Activated CD8-positive, alpha-beta memory T cell treated with anti-CD3 and anti-CD28 coated beads for 1 hour (primary cell): ENCODE measurements at places on chromosomes 5 and 9.

DNA sequence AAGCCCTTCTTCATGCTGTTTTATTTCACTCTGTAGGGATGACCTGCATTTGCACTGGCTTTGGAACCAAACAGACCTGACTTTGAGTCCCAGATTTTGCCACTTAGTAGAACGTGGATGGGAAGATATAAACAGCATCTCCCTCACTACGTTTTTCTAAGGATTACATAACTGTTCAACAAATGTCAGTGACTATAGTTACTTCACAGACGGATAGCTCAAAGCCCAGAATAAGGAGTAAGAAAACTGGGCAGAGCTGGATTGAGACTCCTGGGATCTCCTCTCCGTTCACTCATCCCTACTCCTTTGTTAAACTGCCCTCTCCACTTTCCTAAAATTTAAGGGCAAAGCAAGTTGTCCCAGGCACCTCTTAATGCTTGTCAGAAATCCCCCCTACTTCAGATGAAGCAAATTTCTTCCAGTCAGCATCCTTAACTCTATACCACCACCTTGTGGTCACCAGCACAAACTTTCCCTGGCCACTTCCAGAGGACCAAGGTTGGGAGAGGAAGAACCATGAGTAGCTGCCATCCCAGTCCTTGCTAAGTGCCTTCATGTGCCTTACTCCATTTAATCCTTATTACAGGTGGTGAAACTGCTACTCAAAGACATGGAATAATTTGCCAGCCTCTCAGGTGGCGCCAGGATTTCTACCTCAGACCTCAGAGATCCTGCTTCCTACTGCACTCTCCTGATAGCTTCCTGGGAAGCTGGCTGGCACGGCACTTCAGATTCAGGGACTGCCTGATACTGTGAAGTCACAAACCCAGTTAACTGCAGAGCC lies 38.4 kb downstream of the EGR1 start:
- DNase-seq = no peak

DNA sequence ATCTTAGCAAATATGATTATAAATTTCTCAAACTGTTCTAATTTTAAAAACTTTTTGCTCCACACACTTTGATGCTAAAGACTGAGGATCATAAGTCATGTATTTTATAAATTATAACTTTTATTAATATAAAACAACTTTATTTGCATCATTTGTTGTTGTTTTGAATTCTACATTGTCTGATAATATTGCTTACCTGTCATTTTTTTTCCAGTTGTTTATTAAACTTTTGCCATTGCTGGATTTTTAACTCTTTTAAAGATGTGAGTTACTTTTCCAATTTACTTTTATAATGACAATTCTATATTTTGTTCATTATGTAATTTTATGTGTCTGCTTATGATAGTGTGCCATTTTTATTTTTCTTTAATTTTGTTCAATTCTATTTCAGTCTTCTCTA lies 2071.2 kb upstream of the C9orf72 start:
- no peak for DNase-seq

GRCh38 chr5:123671042-123671441 lies 159.1 kb downstream of the CSNK1G3 start:
- no peak for DNase-seq

DNA sequence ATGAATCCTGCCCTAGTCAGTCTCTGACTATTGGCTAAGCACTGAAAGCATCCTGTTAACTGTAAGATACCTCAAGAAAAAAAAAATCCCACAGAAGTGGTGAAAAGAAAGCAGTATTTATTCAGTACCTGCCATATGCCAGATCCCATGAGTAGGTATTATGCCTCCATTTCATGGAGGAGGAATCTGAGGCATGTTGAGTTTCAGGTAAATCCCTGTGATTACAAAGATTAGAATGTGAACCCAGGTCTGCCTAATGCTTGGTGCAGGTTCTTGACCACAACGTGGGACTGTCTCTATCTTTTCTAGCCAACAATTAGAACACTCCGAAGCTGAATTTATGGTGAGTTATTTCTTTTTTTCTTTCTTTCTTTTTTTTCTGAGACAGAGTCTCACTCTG lies 30.9 kb downstream of the SH3RF2 start:
- DNase-seq = no peak

DNA sequence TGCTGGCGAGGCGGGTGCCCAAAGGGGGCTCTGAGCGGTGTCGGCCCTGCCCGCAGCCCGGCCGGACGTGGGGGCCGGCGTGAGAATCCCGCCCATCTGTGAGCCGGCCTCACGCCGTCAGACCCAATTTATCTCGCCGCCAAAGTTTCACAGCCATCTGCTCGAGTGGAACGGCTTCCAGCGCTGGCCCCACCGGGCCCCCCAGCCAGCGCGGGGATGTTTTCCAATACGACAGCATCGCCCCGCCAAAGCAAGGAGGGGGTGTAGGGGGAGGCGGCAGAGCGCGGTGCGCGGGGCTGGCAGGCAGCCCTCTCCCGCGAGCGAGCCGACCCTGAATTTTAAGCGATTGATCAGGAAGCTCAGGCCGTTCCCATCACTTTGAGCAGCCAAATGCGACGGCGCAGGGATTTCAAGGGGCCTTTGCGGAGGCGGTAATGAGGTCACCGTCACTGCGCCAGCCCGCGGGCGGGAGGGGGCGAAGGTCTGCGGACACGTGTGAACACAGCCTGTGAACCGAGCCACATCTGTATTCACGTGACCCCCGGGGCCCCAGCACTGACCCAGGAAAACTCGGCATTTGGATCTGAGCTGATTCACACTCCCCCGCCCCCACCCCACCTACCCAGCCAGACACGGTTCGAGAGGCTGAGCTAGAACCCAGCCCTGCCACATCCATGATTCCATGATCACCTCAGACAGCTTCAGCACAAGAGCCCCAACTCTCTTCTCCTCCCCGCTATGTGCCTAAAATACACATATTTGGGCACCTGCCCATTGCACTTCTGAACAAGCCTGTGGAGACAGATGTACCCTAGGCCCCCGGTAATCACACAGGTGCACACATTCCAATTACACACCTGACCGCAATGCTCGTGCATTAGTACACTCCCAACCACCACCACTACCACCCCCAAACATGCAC lies 47.8 kb upstream of the PSD2 start:
- DNase-seq = no peak

DNA sequence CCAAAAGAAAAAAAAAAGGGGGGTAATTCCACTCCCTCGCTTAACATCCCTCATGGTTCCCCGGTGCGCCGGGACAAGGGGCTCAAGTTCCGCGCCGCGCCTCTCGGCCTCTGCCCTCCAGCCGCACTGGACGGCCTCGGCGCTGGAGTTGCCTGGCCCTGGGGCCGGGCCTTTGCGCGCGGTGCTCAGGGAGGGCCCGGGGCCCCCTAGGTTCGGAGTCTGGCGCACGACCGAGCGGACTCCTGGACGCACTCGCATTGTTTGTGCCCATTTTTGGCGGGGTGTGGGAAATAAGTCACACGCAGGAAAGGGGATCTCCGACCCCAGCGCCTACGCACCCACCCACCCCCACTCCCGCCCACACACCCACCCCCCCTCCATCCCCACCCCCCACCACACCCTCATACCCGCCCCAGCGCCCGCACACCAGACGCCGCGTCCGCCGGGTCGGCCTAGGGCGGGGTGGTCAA lies 381 bp downstream of the MED22 start:
- DNase-seq = no peak

GRCh38 chr5:76152700-76153099 lies 69.5 kb downstream of the SV2C start:
- DNase-seq = no peak

DNA sequence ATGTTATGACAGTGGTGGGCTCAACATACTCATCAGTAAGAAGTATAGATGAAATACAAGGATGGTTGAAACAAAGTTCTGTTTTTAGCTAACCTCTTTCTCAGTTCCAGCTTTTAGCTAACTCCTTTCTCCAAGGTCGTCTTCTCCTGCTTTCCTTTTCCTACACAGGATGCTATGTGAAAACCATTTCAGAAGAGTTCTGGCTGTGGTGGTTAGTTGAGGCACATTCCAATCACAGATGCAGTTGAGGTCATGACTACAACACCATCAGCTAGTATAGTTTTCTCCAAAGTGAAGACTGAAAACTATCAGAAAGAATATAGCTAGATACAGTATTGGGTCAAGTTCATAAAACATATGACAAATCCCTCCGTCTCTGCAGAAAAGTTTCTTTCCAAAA lies 477.7 kb upstream of the C9orf72 start:
- DNase-seq = no peak
